ENCODE measurements at places on chromosomes 2 and 18.

DNA sequence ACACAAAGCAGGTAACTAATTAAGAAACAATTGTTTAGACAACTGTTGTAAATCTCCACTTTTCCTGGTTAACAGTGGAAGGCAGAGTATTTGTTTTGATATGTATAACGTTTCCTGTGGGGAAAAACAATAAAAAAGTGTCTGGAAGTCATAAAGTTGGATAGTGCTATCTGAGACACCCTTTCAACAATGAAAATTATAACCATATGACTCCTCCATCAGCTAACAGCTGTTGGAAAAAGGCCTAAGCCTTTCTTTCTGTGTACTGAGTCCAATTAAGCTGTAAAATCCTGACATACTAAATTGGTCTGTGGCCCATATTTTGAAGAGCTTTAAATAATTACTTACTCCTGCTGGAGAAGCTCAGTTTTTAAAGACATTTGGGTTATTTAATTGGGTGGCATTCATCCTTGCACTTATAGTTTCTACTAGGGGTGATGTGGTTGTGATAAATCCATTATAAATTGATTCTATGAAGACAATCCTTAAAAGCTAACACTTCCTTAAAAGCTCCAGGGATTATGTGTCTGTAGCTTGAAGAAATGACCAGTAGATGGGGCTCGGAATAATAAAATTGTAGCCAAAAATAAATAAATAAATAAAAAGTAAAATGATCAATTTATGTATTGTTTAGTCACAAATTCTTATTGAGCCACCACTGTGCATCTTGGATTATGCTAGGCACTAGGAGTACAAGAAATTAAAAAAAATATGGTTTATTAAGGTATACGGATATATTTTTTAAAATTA is 698.1 kb upstream of the NXPH2 start:
- no peak for DNase-seq

DNA sequence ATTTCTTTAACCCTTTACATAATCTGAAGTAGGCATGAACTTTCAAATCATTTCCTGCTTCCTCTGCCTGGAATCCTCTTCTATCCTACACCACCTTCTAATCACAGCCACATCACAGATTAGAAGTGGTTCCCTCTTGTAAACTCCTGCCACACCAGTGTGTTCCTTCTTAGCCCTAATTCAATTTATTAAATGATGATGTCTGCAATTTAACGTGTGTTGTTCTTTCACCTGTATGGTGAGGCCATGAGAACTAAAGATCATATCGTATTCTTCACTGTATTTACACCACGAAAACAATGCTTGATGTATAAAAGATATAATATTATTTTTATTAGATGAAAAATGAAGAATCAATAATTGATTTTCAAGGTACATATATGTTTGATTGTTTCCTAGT is 494.3 kb downstream of the EPHA4 start:
- DNase-seq: no peak

- peak; percentile 31 for DNase-seq
Observed at GRCh38 chr2:120606931-120607330, 128.7 kb upstream of the GLI2 start.

DNA sequence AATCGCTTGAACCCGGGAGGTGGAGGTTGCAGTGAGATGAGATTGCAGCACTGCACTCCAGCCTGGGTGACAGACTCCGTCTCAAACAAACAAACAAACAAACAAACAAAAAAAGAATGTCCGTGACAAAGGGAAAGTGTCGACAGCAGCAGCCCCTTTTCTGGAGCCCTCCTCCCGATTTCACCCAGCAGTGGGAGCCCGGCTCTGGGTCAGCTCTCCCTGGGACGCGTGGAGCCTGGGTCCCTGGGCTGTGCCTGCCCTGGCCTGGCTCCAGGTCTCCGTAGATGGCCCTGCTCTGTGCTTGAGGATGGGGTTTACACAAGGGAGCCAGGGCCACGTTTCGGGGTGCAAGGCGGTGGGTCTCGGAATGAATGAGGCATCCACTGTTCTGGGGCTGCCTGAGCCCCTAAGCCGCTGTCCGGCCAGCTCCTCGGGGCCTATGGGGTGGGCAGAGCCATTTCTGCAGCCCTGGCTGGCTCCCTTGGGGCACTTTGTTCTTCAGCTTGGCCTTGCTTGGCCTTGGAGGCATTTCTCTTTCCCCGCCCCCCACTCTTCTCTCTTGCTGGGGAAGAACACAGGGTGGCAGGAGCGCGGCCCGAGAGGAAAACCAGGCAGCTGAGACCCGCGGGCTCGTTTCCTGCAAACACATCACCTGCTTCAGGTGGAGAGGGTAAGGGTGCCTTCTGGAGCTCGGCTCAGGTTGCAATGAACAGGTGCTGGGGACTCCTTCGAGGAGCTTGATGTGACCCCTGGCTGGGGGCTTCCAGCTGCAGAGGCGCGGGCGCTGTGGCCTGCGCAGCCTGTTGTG is 29.1 kb downstream of the RTP5 start:
- DNase-seq: no peak

- no peak for DNase-seq
Observed at GRCh38 chr18:55079481-55080355, 120.5 kb upstream of the CCDC68 start.

DNA sequence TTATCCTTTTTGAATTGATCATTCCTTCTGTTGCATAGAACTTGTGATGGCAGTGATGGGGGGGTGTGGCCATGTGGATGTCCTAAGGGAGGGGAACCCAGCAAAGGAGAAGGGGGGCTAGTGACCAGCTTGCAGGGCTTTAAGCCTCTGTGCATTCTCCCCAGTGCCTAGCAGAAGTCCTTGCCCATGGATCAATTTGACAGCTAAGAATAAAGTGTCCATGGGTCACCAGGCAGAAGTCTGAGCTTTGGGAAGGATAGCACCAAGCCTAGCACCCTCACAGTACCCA is 39.6 kb upstream of the FAM136A start:
- DNase-seq: no peak

DNA sequence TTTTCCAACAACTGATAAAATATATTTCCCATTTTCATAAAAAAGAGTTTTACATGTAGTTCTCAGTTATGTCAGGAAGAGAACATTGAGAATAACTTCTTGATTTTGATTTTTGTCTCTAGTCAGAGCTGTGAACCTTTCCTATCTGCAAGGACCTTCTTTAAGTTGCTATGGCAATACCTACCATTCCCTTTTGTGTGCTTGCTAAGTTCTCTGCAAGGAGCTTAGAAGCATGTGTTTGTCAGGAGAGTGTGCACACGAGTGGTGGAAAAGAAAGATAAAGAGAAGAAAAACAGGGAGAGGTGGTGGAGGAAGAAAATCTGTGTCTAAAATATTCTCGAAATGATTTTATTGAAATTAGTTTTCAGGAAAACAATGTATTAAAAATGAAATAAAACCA is 140.3 kb upstream of the SLC8A1 start:
- no peak for DNase-seq

DNA sequence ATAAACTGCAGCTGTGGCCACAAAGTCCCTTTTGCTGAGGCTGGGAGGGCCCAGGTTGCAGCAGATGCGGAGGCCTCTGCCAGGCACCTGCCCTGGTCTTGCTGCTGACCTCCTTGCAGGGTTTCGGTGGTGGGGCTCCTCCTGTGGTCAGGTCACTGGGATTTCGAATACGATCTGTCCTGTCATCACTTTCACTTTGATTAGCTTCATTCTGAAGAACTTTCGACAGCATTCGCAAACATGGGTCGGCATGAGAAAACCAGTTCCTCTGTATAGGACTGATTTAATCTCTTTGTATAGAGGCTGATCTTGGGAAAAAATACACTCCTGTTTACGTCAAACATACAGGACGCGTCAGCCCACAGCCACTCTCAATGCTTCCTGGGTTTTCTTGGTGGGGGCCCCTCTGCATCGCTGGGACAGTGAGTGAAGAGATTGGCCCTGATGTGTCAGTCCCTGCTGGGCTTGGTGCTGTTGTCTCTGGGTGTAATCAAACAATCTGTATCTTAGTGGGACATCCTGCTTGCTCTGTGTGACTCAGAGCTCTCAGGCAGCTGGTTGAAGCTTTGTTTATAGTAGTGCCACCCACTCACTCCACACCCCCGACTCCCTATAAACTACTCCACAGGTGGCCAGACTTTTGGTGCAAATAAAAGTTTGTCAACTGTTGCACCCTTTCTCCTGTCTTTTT is 209.4 kb upstream of the CXCR4 start:
- no peak for DNase-seq

- DNase-seq: no peak
Observed at GRCh38 chr2:83394134-83394904, 1064.8 kb downstream of the SUCLG1 start.

GRCh38 chr18:8478968-8479370 is 130.3 kb upstream of the RAB12 start:
- DNase-seq: no peak

DNA sequence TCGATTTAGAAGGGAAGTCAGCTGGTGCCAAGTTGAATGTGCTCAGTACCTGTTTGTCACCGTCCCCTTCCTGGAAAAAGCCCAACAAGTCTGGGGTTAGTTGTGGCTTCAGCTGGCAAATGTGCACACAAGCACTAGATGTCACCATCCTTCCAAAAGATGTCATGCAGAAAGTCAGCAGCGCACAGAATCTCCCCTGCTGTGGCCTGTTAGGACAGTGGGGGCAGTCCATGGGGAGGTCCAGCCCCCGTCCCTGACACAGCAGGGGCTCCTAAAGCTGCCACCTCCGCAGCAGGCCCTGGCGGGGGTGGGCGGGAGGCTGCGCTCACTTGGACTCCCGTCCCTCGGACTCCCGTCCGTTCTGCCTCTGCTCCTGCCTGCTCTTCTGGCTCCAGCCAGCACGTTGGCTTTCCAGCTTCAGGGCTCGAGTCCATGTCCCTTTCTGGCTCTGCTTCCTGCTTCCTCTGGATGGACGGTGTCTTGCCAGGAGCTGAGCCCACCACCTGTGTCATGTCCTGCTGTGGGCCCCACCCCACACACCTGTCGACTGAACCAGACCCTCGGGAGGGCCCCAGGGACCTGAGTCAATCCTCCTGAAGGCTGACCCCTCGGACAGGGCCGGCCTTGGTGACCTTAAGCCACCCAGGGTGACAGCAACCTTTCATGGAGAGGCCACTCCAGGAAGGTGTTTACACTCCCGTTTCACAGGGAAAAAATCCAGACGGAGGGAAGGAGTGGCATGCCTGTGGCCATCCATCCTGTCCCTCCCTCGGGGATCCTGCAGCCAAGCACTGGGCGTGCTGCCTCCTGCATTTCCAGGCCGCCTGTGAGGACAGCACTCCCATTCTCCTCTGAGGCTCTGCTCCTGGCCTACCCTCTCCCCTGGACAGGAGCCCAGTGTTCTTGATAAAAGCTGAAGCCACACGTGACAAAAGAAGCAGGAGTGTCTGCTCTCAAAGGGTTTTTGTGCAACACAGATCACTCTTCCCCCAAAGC is 8.5 kb downstream of the RAB17 start:
- DNase-seq: peak; percentile 72

DNA sequence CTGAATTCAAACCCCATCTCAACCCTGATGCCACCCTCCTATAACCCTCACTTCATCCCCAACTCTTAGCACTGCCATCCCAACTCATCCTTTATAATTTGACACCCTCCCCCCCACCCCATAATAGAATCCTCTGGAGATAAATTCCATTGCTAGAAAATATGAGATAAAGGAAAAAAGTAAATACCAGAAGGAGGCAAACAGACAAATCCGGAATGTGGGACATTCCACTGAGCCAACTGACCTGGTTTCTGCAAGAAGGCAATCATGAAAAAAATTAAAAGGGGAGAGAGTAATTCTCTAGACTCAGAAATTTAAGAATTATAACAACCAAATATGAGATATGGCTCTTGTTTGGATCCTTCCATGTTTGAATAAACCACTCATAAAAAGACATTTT is 132.4 kb downstream of the CYP26B1 start:
- peak; percentile 17 for DNase-seq

GRCh38 chr2:227366769-227367426 is 12.2 kb downstream of the TM4SF20 start:
- DNase-seq: peak; percentile 92

GRCh38 chr18:44638811-44639210 is 41.9 kb upstream of the SETBP1 start:
- no peak for DNase-seq

- DNase-seq: no peak
Observed at GRCh38 chr2:48733067-48733503, 22.4 kb downstream of the LHCGR start.

- DNase-seq: peak; percentile 31
Observed at GRCh38 chr2:86368161-86368824, 30.9 kb upstream of the REEP1 start.

- no peak for DNase-seq
Observed at GRCh38 chr2:234098681-234099080, 48.2 kb downstream of the SPP2 start.

- DNase-seq: no peak
Observed at GRCh38 chr2:219491278-219491963, 7.3 kb upstream of the GMPPA start.

DNA sequence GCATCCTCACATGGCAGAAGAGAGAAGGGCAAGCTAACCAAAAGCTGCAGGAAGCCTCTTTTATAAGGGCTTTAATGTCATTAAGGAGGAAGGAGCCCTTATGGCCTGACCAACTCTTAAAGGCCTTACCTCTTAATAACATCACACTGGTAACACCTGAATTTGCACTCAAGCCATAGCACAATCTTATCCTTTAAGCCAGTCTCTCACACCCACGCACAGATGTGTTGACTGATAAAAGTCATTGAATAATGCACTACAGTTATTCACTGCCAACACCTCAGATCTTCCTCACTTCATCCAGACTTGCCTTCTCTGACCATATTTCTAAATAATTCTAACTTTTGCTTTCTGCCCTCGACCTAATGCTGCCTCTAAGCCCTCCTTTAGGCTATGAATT is 516.8 kb downstream of the ADCYAP1 start:
- no peak for DNase-seq

DNA sequence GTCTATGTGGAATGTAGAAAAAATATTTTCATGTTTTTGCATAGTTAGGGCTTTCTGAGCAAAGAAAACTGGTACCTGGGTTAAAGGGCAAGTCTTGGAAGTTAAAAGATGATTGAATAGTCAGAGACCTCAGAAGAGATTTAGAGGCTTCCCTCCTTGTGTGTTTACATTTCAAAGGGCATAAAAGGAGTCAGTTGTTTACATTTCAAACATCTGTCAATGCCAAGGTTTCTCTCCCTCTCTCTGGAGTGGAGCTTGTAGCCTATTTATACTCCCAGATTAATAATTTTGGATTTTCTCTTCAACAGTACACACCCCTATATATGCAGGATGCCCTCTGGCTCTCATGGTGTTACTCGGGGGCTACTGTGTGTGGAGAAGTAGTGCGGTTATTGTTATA is 8.6 kb downstream of the M1AP start:
- no peak for DNase-seq

GRCh38 chr18:57797209-57797651 is 5.9 kb downstream of the ATP8B1 start:
- no peak for DNase-seq

GRCh38 chr2:199911877-199912161 is 726 bp downstream of the C2orf69 start:
- DNase-seq: no peak

All from AG10803 (cell line).